ENCODE measurements at places on chromosomes 3 and 15.

DNA sequence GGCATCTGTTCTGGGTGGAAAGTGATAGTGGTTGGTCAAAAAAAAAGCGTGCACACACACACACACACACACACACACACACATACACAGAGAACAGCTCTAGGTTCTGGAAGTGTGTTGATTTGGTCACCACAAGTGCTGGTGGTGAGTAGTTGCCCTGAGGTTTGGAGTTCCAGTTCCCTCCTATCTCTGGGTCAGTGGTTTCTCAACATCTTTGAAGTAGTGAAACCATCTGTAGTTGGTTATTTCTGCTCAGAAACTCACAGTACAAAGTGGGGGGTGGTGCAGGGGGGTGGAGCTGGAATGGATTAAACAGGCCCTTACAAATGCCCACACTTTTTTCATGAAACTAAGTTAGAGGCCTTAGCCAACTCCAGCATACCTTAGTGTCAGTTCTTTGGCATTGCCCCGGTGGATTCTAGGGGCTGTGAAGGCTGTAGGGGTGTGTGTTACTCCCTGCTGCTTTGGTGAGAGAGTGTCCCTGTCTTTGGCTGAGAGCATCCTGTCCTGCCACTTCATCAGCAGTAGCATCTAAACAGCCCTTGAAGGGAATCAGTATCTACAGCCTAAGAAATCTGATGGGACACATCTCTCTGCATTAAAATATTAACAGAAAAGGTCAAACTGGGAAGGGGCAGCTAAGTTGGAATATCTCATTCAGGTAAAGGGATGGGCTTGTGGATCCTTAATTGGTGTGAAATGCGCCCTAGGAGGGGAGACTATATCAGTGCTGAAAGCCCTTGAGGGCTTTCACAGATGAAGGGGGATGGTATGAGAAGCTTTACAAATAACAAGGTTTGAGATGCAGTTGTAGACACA lies 20.6 kb downstream of the SMAD3 start:
- DNase-seq, result no peak

DNA sequence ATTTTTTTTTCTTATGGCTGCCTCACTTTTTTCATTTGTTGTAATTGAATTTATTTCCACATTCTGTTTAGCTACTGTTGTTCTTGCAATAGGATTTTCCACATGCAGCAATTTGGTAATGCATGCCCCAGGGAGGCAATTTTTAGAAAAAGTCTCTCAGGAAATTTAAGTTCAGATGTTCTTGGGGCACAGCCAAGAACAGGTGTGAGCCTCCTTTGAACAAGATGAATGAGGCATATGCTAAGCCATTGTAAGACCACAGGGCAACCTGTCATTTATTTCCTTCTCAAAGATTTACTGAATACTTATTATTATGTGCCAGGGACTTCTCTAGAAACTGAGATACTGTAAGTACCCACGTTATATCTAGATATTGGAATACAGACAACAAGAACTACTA lies 549.5 kb downstream of the DIPK2A start:
- DNase-seq, result no peak

DNA sequence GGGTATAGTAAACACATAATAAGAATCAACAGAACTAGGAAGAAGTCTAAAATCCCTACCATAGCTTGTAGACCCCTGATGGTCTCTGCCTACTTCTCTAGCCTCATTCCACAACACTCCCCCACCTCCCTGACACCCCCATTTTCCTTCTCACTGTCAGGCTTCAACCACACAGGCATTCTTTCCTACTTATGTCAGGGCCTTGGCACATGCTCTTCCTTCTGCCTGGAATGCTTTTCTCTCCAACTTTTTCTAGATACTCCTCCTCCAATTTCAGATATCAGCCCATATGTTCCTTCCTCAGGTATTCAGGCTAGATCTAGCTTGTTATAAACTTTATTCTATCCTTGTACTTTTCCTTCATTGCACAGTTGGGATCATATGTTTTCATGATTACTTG lies 106.0 kb upstream of the MRPL3 start:
- no peak for DNase-seq

GRCh38 chr3:111538681-111539083 lies 3.3 kb upstream of the CD96 start:
- DNase-seq, result no peak

GRCh38 chr3:13880811-13881156 lies 913 bp upstream of the WNT7A start:
- DNase-seq, result no peak
